Coronary artery (tissue), 2 donors: ENCODE measurements at places on chromosomes 16 and 17.

GRCh38 chr17:71649941-71650350 is 470.9 kb upstream of the SOX9 start:
- DNase-seq: no peak

GRCh38 chr17:76036497-76037261 is 9.6 kb upstream of the EVPL start:
- no peak for DNase-seq

- DNase-seq: no peak
Observed at GRCh38 chr16:83105279-83106077, 478.7 kb downstream of the CDH13 start.

- no peak for DNase-seq
Observed at GRCh38 chr17:77378318-77379064, 237.7 kb downstream of the SEC14L1 start.

- no peak for DNase-seq
Observed at GRCh38 chr16:88023786-88024185, 72.6 kb downstream of the BANP start.

DNA sequence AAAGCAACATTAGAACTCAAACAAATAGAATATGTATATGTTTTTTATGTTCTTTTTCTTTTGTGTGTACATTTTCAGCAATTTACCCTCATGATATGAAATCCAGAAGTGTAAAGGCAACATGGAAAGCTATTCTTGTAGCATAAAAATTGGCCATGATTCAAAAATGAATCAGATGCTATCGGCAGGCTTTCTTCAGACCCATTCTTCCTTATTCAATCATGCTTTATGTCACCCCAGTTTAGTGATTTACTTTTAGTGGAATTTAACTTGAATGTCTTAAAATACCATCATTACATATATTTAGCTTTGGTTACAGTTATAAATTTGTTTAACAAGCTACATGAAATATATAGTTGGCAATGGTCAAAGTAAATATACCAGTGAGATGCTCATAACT is 21.4 kb upstream of the SMIM36 start:
- DNase-seq: no peak

- DNase-seq: no peak
Observed at GRCh38 chr17:63358956-63359355, 87.2 kb downstream of the CYB561 start.

- DNase-seq: no peak
Observed at GRCh38 chr17:3961564-3962047, 2.6 kb downstream of the ATP2A3 start.

DNA sequence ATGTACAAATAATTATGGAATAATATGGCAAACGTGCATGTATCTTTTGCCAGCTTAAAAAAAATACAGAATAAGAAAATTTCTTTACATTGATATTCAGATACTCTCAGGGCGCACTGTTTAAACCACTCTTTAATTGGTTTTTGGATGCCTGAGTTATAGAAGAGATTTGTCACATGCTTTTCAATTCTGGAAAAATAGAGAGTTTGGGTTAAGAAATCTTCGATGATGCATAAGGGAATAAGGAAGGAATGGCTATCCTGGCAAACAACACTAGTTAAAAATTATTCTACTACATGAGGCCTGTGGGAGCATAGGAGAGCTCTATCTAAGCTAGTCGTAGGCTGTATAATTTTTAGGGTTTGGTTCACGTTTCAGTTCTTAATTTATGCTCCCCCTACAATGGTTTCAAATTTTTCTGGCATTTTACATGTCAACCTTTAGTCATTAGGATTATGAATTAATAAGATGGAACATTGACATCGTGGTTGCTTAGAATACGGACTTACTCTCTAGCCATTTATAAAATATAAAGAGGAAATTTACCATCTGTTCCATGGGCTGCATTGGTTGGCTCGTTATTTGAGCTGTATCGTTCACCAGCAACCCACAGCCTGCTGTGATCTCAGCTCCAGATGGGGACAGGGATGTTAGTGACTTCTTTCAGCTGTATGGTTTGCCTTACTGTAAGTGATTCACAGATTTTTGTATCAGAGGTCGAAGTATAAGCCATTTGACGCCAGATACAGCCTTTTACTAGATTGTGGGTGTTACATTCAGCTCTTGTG is 15.9 kb downstream of the NARF start:
- no peak for DNase-seq

GRCh38 chr16:68345351-68345810 is 34.6 kb downstream of the PRMT7 start:
- no peak for DNase-seq

DNA sequence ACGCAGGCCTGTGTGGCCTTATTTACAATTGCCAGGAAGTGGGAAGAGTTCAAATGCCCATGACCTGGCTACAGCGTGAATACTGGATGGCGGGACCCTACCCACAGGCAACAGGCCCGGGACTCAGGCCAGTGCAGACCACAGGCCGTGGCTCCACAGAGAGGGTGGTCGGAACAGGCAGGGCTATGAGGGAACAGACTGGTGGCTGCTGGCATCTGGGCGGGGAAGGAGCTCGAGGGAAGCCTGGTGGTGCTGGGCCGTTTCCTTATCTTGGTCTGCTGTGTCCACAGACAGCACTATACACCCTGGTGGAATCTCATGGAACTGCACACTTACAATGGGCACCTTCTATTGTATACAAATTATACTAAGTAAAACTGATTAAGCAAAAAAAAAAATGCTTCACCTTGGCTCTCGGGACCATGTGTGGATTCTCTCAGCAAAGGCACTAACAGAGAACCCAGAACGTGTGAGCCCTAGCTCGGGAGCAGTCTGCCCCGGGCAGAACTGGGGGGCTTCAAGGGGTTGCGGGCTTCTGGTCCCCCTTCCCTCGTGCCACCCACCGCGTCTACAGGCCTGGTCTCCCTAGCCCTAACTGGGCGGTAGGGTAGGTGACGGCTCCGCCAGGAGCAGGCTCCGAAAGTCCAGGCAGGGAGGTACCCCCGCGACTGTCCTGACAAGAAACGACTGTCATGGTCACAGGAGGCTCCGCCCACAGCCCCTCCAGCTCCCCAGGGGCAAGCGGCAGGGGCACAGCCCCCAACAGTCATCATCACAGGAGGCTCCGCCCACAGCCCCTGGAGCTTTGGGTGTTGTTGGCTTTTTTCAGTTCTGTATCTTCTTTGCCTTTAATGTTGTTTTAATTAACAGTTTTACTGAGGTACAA is 21.8 kb downstream of the CEP131 start:
- DNase-seq: no peak
